Stimulated activated CD4-positive, alpha-beta T cell treated with anti-CD3 and anti-CD28 coated beads, Interleukin-2, amount 100 ng/mL, for 48 hours (primary cell): ENCODE measurements at places on chromosomes 4 and X.

DNA sequence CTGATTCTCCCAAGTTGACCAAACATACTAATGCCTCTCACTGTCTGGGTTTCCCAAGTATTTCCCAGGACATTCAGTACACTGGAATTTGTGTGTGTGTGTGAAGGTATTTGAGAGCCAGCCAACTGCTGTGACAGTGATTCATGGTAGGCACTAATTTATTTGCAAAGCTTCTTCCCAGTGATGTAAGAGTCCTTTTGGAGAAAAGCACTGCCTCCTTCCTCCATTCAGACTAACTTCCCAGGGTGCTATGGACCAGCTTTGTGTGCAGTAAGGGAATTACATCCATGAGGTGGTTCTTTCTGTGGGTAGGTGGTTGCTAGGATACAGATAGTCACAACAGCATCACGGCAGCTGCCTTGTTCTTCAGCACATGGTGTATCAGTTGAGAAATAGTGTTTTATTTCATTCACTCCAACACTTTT lies 8.7 kb downstream of the EGF start:
- DNase-seq, result no peak

GRCh38 chr4:153023692-153024394 lies 87.7 kb downstream of the FHDC1 start:
- DNase-seq, result no peak

- no peak for DNase-seq
These were observed 400.2 kb downstream of the MID1IP1 start for GRCh38 chrX:39201305-39201990.

DNA sequence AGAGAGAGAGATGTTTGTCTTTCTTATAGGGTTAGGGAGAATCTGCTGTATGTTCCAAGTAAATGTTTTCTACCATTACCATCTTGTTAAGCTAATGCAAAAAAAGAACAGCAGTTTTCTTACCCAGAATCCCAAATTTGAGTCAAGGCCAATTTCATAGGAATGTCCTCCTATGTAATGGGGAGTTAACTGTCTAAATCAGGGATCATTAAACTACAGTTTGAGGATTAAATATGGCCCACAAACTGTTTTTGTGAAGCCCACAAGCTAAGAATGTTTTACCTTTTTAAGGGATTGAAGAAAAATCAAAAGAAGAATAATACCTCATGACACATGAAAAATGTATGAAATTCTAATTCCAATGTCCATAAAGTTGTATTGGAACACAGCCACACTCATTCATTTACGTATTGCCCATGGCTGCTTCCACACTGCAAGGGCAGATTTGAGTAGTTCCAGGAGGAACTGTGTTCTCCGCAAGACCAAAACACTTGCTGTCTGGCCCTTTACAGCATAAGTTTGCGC lies 113.2 kb upstream of the SPRY1 start:
- DNase-seq, result no peak

DNA sequence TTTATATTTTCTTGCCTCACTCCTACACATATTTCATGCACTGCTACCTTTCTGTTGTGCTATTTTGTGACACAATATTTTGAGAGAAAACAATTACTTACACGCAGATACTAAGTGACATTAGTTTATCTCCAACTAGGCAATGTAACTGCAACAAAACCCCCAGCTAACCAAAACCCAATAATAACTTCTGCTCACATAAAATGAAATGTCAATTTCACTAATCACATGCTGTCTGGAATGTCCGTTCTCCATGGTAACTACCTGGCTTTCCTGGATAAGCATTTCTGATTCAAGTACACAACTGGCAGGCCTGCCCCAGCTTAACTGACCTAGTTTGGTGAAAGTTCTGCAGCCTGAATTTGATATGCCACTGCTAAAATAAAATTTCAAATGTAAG lies 313.5 kb downstream of the TMA16 start:
- no peak for DNase-seq

GRCh38 chrX:69493766-69494165 lies 10.4 kb upstream of the NALF2 start:
- DNase-seq, result no peak

- no peak for DNase-seq
These were observed 107.7 kb downstream of the FRMPD4 start for GRCh38 chrX:12245650-12246645.

GRCh38 chr4:52966172-52966571 lies 104.1 kb downstream of the RASL11B start:
- no peak for DNase-seq

- DNase-seq, result no peak
These were observed 433.4 kb downstream of the PDGFC start for GRCh38 chr4:156538210-156538609.

- no peak for DNase-seq
These were observed 885 bp downstream of the CCDC110 start for GRCh38 chr4:185470501-185471195.

DNA sequence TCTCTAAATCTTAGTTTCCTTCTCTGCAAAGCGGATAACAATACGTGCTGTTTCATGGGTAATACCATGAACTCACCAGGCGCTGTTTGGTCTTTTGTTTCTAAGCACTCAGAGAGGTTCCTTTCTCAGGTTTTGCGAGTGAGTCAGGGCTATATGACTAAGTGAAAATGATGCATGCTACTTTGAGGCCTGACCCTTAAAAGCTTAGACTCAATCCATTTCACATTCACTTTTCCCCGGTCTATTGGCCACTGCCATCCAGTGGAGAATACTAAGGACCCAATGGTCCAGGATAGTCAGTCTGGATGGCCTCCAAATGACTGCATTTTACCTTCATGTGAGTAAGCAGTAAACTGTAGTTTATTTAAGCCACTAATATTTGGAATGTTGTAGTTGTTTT lies 400.8 kb upstream of the SLIT2 start:
- DNase-seq, result no peak

- no peak for DNase-seq
These were observed 31.1 kb downstream of the F11 start for GRCh38 chr4:186297013-186297645.

- DNase-seq, result peak; percentile 40
These were observed 30.4 kb downstream of the CLDN34 start for GRCh38 chrX:9997524-9997923.

- DNase-seq, result no peak
These were observed 85.4 kb upstream of the RAPGEF2 start for GRCh38 chr4:159017323-159018026.

DNA sequence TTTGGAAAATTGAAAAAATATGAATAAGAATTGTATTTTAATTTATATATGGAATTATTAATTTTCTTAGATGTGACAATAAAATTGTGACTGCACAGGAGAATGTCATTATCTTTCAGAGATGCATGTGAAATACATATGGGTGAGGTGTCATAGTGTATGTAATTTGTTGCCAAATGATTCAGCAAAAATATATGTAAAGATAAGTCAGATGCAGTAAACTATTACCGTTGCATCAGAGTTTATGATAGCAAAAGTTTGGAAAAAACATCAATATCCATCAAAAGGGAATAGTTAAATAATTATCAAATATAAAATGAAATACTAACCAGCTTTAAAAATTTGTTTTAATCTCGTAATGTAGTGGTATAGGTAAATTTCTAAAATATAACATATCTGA lies 10.4 kb upstream of the SLC7A11 start:
- no peak for DNase-seq

DNA sequence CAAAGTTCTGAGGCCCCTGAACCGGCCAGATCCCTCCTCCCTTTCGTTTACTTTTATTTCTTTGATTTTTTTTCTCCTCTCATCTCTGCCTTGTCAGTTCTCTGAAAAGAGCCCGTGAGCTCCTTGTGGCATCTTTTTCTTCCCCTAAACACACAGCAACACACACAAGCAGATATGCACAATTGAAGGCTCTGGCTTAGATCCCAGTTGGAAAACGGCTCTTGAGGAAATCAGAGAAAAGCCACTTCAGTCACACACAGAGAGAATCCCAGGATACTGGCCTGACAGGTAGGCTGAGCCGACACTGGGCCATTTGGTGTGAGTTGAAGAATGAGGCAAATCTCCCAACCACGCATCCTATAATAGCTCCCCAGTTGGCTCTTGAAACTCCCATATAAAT lies 12.9 kb downstream of the DIPK2B start:
- DNase-seq, result no peak

DNA sequence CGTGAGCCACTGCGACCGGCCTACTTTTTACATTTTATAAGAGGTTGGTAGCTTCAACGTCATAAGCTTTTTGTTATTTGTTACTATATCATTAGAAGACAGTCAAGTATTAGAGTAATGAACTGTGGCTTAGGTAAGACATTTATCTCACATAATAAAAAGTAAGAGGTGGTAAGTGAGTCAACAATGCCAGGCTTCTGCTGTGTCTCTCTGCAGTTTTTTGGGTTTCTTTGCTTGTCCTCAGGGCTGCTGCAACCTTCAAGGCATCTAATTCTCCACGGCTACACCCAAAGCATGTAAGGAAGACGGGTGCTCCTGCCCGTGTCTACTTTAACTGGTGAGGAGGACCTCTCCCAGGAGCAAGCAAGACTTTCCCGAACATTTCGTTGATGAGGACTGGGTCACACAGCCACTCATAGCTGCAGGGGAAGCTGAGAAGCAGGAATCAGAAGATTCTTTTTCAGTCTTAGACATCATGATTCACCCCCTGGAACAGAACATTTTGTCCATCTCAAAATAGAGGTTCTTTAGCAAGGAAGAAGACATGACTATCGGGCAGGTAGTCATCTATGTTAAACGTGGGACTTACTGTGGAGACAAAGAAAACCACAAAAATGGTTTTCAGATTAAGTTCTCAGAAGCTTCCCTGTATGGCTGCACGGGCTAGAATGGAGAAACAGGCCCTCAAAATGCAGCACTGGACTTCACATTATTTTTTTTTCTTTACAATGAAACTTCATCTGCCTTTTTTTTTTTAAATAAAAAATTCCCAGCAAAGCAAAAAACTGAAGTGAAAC lies 13.0 kb upstream of the RHOH start:
- no peak for DNase-seq

DNA sequence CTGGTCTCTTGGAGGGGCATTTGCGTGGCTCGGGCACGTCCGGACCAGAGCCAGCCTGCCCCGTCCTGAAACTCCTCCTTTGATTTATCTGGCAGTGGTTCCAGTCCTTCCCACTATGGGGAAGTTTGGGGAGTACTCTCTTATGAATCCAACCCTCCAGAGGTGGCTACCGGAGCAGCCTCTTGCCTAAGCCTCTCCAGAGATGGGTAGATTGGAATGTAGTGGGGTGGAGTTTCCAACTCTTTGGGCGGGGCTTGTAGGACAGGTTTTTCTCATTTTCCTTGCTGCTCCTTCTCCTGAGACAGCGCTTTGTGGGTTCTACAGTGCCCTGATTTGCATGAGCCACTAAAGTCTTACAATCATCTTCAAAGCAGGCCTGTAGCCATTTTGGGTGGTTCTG lies 60.1 kb upstream of the XAGE1B start:
- DNase-seq, result no peak

DNA sequence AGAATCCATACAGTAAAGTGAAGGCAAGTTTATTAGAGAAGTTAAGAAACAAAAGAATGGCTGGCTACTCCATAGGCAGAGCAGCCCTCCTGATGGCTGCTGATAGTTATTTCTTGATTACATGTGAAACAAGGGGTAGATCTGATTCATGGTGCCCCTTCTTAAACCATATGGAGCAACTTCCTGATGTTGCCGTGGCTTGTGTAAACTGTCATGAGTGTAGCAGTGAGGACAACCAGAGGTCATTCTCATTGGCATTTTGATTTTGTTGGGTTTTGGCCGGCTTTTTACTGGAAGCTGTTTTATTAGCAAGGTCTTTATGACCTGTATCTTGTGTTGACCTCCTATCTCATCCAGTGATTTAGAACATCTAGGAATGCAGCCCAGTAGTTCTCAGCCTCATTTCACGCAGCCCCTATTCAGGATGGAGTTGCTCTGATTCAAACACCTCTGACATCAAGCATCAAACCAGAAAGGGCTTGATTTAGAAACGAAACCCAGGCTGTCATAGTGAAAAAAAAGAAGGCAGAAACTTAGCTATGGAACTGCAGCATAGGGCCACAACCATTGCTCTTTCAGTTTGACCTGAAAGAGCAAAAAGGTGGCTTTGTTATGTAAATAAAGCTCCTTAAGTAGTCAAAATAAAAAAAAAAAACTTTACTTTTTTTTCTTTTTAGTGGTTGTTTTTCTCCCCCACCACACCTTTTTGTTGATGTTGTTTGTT lies 37.8 kb downstream of the SPCS3 start:
- no peak for DNase-seq

DNA sequence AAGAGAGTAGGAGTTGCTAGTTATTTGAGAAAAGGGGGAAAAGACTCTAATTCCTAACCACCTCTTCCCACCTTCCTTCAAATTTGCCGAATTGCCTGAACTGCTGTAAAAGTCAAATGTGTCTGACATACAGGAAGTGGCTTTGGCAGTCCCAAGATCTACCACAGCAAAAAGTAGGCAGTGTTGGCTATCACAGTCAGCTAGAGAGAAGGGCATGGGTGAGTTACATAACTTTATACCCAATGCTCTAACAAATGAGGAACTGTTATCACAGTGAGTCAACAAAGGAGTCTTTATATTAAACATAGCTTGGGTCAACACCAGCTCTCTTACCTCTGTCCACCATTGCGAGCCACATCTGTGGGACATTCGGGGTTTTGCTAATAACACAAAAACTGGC lies 2.4 kb upstream of the MBNL3 start:
- DNase-seq, result no peak

- no peak for DNase-seq
These were observed 1054.9 kb upstream of the DIAPH2 start for GRCh38 chrX:95629737-95630136.

GRCh38 chr4:57148177-57148576 lies 38.0 kb upstream of the IGFBP7 start:
- DNase-seq, result no peak

DNA sequence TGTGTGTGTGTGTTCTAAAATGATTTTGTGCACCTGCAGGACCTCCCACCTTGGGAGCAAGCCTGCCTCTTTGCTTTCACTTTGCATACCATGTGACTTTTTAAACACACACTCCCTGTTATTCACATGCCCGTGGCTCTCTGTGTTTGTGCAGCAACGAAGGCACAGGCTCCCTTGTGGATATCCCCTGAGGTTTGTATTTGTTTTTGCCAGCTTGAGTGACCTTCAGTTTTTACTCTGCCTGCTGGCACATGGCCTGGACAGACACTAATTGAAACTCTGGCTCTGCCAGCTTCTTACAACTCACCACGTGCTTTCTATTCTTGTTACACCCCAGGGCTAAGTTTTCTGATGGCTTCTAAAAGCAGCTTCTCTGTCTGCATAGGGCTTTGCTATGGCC lies 885.8 kb downstream of the SH3BGRL start:
- no peak for DNase-seq

GRCh38 chr4:169150806-169151205 lies 120.0 kb downstream of the SH3RF1 start:
- no peak for DNase-seq
